ENCODE measurements at places on chromosomes 3 and 15.

DNA sequence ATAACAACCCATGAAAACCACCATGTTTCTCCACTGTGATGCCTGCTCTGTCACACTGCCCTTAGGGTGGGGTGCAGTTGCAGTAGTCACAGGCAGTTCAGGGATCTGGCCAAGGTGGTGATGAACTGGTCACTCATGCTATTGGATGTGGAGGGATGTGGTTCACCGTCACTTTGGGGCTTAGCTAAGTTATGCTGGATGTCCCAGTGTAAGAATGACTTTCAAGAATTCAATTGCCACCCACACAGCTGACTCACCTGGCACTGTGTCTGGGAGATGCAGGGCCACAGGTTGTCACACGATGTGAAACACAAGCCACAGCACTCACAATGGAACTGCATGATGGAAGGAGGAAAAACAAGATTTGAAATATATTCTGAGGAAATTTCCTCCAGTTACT is 146.1 kb upstream of the CTNNB1 start:
- no peak for DNase-seq

DNA sequence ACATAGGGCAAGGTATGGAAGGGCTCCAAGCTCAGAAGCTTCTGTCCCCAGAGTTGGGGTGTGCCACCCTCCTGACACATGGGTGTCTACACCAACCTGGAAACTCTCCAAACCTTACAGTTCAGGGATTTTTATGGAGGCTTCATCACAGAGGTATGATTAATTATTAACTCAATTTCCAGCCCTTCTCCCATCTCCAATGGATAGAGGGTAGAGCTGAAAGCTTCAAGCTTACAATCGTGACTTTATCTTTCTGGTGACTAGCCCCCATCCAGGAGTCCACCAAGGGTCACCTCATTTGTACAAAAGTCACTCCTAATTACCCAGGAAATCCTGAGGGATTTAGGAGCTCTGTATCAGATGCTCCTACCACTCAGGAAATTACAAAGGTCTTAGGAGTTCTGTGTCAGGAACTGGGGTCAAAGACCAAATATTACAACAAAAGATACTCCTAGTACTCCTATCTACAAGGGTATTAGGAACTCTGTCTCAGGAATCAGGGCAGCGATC is 62.7 kb downstream of the TFDP2 start:
- no peak for DNase-seq

GRCh38 chr15:49979705-49980382 is 139.2 kb downstream of the ATP8B4 start:
- DNase-seq, result no peak

- no peak for DNase-seq
Observed at GRCh38 chr3:54901906-54902685, 25.8 kb downstream of the LRTM1 start.

GRCh38 chr3:114101101-114101500 is 44.6 kb downstream of the QTRT2 start:
- DNase-seq, result no peak

- no peak for DNase-seq
Observed at GRCh38 chr3:12046406-12046805, 42.2 kb downstream of the SYN2 start.

DNA sequence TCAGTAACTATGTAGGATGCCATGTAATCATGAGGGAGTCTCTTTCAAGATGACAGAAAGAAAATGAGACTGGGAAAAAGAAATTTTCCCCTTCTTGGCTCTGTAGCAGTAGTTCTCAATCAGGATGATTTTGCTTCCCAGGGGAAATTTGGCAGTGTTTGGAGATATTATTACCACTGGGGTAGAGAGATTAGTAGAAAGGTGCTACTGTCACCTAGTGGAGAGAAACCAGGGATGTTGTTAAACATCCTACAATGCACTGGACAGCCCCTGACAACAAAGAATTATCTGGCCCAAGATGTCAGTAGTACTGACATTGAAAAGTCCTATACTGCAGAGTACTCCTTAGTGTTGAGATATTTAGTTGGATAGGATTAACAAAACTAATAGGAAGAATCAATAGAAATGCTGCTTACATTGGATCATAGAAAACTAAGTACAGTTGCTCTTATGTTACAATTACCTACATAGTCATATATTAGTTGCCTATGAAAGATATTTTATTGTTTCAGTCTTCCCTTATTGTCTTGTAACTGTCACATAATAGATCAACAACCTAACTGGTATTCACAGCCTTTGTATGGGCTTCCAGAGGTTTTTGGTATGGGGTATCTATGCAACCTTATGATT is 433.3 kb downstream of the RAP2B start:
- DNase-seq, result peak; percentile 33

GRCh38 chr15:64888336-64888735 is 23.4 kb upstream of the ANKDD1A start:
- no peak for DNase-seq

- no peak for DNase-seq
Observed at GRCh38 chr3:160154033-160154432, 71.2 kb upstream of the C3orf80 start.

DNA sequence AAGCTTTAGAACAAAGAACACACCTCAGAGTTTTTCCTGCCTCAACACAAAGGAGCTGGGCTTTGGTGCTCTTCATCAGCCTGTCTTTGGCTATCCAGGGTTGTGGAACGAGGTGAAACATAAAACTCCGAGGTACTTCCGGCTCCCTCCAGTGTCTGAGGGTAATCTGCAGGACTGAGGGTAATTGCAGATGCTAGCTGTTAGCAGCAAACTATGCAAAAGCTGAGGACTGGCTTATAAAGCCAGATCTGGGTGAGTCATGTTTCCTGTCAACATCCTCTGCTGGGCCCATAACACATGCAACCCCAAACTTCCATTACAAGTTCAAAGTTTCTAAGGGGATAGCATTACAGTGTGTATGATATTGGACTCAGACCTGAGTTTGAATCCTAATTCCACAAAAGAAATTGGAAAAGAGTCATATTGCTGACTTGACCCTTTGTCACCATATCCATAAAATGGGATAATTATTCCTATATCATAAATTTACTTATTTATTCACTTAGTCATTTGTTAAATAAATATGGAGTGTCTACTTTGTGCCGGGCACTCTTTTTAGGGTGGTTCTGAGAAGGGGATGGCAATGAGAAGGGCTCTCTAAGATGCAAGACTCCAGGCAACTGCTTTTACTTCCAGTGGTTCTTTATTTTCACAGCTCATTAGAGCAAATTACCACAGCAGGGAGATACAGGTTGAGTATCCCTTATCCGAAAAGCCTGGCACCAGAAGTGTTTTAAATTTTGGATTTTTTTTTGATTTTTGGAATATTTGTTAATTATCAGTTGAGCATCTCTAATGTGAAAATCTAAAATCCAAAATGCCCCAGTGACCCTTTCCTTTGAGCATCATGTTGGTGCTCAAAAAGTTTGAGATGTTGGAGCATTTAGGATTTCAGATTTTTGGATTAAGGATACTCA is 9.5 kb upstream of the TRIM69 start:
- DNase-seq, result peak; percentile 92

DNA sequence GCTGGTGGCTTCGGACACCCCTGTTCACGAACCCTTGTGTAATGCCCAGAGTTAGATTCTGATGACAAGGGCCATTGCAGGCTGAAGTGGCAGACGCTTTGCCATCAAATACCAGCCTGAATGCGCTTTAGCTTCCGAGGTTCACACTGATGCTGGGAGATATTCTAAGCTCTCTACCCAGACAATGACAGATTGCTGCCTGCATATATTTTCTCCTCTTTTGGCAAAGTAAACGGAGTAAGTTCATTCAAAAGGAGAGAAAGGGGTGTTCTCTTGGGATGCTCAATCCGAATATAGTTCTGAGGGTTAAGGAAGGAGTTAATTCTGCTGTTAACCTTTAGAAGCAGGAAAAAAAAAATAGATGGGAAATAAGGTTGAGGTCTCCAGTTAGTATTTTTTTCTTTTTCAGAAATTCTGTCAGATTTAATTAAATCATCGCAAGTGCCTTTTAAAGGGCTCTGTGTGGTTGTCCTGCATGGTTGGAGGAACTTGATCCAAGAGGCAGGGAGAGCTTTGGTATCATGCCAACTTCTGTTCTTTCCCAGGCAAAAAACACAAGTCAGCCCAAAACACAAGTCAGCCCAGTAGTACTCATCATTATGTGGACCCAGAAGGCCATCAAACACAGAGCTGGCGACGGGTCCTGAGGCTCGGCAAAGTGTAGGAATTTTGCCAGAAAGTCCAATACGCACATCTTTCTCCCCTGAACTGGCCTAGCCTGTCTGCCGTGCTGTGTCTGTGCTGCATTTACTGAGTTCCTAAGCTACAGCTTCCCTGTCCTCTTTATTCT is 70.9 kb upstream of the ST8SIA2 start:
- no peak for DNase-seq

GRCh38 chr3:79657076-79657475 is 110.7 kb downstream of the ROBO1 start:
- no peak for DNase-seq

- peak; percentile 50 for DNase-seq
Observed at GRCh38 chr15:68924866-68925560, 5.3 kb upstream of the SPESP1 start.

- DNase-seq, result peak; percentile 25
Observed at GRCh38 chr3:94036909-94037507, 8.6 kb upstream of the STX19 start.

DNA sequence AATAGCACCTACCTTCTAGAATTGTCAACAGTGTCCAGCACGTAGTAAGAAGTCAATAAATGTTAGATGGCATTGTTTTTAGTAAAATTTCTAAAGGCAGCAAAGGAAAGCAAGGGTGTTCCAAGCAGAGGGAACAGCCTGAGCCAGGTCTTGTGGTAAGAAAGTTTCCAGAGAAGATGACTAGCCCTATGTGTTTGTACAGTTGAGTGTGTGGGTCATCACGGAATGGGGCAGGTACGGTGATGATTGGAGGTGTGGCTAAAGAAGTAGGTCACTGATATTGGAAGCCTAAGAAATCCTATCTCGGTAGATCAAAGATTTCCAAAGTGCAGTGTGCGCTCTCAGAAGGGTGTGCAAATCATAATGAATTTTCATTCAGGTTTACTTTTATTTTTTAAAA is 94.2 kb upstream of the BCL6 start:
- no peak for DNase-seq

Data from CD4-positive, alpha-beta T cell treated with Interleukin-12 subunit alpha and Interleukin-12 subunit beta, for 1 hour (primary cell).